G401 (cell line): ENCODE measurements at places on chromosomes 5 and 9. TPM values are rescaled to one million over a fixed set of nuclear protein-coding genes. Genes with fewer than 3 reads are reported as not detected.

Gene FAM221B
- total RNA-seq = not detected in 2 replicates

Gene SLC26A2
- total RNA-seq = 4.8 and 10.2 TPM in 2 replicates

Gene FAM151B
- total RNA-seq = 0.49 and 1.1 TPM in 2 replicates

Gene CREBRF
- 1.7 and 5.1 TPM in 2 replicates for total RNA-seq

Gene ZFP62
- total RNA-seq = 33.0 and 37.9 TPM in 2 replicates

Gene IFNA21
- total RNA-seq = not detected in 2 replicates

Gene CARTPT
- total RNA-seq = not detected in 2 replicates

Gene TRIP13
- total RNA-seq = 61.0 and 67.2 TPM in 2 replicates

Gene LTC4S
- total RNA-seq = 7.1 and 9.4 TPM in 2 replicates

Gene BNC2
- 3.1 and 5.0 TPM in 2 replicates for total RNA-seq

Gene FNBP1
- total RNA-seq = 7.5 and 16.6 TPM in 2 replicates

Gene RNF130
- total RNA-seq = 54.9 and 67.9 TPM in 2 replicates

Gene SLC46A2
- not detected in 2 replicates for total RNA-seq

Gene FGFR4
- 13.7 and 20.9 TPM in 2 replicates for total RNA-seq

Gene TRPM3
- total RNA-seq = not detected in 2 replicates

Gene PCDHGB6
- not detected in 2 replicates for total RNA-seq

Gene GPRIN1
- total RNA-seq = 15.3 and 19.9 TPM in 2 replicates

Gene SSBP2
- total RNA-seq = 21.8 and 23.7 TPM in 2 replicates

Gene SOX30
- total RNA-seq = not detected in 2 replicates

Gene PCDHAC1
- 6.5 and 9.5 TPM in 2 replicates for total RNA-seq

Gene FCN2
- not detected in 2 replicates for total RNA-seq

Gene TMC1
- total RNA-seq = not detected in 2 replicates

Gene GBA2
- 37.2 and 48.6 TPM in 2 replicates for total RNA-seq

Gene RANBP17
- 5.5 and 20.9 TPM in 2 replicates for total RNA-seq

Gene DPM2
- 17.1 and 39.0 TPM in 2 replicates for total RNA-seq

Gene NUTM2G
- not detected in 2 replicates for total RNA-seq

Gene MTX3
- 4.9 and 8.5 TPM in 2 replicates for total RNA-seq

Gene PSD2
- 0.31 and 2.0 TPM in 2 replicates for total RNA-seq

Gene LECT2
- not detected in 2 replicates for total RNA-seq
